Effector memory CD8-positive, alpha-beta T cell (primary cell): ENCODE measurements at places on chromosomes 11 and 22.

DNA sequence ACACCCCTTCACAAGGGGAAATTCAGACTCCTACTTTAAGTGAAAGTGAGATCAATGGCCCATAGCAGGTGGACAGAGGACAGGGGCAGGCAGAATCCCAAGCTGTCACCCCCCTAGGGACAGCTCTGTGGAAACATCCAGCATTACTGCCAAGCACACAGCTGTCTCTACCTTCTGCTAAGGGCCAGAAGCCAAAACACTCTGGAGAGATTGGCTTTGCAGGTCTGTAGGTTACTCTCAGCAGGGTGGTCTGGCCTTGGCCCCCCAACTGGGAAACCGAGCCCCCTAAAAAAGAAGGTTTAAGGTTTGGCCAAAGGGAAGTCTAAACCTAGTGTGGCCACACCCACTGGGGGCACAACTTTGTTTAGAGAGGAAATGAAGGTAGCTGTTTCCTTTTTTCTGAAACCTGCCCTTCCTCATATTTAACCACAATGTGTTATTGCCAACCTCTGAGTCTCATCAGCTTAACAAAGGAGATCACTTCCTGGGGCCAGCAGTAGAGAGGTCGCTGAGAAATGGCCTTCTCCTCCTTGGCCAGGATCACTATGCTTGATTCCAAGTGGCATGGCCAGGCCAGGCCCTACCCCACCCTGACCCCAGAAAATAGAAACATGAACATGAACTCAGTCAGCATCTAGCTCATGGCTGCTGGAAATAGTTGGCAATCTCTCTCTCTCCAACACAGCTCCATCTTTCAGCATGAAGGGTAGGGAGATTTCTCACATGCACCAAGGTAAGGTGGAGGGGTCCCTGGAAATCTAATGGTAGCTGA, 25.9 kb upstream of the SCARF2 start:
- DNase-seq: peak; percentile 17

- no peak for DNase-seq
Measured at GRCh38 chr11:107446822-107447431, 10.7 kb downstream of the CWF19L2 start.

GRCh38 chr22:41840216-41840615, 7.3 kb downstream of the SREBF2 start:
- no peak for DNase-seq

GRCh38 chr11:104246590-104246989, 82.6 kb upstream of the PDGFD start:
- DNase-seq: no peak

- no peak for DNase-seq
Measured at GRCh38 chr11:111736181-111736590, 30.0 kb downstream of the PPP2R1B start.
